ENCODE measurements at places on chromosomes 5 and 9. TPM values are rescaled to one million over a fixed set of nuclear protein-coding genes. Genes with fewer than 3 reads are reported as not detected.

FOXD4 gene
- not detected for total RNA-seq

DNA sequence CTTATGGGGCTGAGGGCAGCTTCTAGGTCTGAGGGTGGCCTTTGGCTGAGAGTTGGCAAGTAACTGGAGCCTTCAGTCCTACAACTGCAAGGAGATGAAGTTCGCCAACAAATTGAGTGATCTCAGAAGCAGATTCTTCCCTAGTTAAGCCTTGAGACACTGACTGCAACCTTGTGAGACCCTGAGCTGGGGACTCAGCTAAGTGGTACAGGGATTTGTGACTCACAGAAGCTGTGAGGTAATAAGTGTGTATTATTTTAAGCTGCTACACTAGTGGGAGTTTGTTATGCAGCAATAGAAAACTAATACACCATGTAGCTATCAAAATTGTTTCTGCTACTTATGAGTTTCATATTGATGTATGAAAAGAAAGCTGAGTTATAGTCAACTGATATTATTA, 279.2 kb downstream of the PIK3R1 start:
- no peaks in the 10 kb centered on the region for H3K27me3 ChIP-seq
- no peak for DNase-seq
- H3K27ac ChIP-seq, result no peak overlapping the region
- H3K4me3 ChIP-seq, result no peak overlapping the region
- no peaks in the 10 kb centered on the region for H3K4me1 ChIP-seq

- H3K27me3 ChIP-seq, result no peaks in the 10 kb centered on the region
- no peak overlapping the region for H3K4me3 ChIP-seq
- H3K27ac ChIP-seq, result no peak overlapping the region
- H3K36me3 ChIP-seq, result no peaks in the 10 kb centered on the region
These were observed 67.0 kb upstream of the ACTBL2 start for GRCh38 chr5:57549566-57549965.

GRCh38 chr5:122311497-122311960, 508 bp upstream of the SNCAIP start:
- no peak overlapping the region for H3K27ac ChIP-seq
- DNase-seq, result peak; percentile 22
- H3K36me3 ChIP-seq, result no peaks in the 10 kb centered on the region
- H3K4me1 ChIP-seq, result peaks cover 6% of the 10 kb centered on the region
- H3K27me3 ChIP-seq, result peaks cover 27% of the 10 kb centered on the region

GRCh38 chr5:24381861-24382489, 262.8 kb downstream of the CDH10 start:
- H3K36me3 ChIP-seq, result no peaks in the 10 kb centered on the region
- no peak overlapping the region for H3K27ac ChIP-seq
- H3K4me3 ChIP-seq, result no peak overlapping the region
- DNase-seq, result no peak

- H3K36me3 ChIP-seq, result no peaks in the 10 kb centered on the region
- peaks cover 73% of the 10 kb centered on the region for H3K27me3 ChIP-seq
- DNase-seq, result no peak
- H3K27ac ChIP-seq, result no peak overlapping the region
- no peaks in the 10 kb centered on the region for H3K4me1 ChIP-seq
These were observed 35.7 kb upstream of the MSX2 start for GRCh38 chr5:174688441-174689354.

TPPP gene
- total RNA-seq, result 10.3 TPM

DNA sequence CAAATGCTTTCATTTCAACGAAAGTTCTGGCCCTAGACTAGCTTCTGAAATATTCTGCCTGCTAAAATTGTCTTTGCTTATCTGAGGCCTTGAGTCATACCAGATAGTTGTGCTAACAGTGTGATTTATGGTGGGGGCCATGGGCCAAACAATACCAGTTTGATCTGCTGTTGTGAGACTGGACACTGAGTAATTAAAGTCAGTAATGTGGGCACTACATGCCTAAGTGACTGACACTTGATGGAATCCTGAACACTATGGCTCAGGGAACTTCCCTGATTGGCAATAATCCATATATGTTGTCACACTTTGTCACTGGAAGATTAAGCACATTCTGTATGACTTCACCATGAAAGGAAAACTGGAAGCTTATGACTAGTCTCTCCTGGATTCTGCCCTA, 127.6 kb upstream of the CYLC2 start:
- H3K4me3 ChIP-seq, result no peak overlapping the region
- H3K4me1 ChIP-seq, result no peaks in the 10 kb centered on the region
- DNase-seq, result no peak
- H3K27ac ChIP-seq, result no peak overlapping the region

PCDHA4 gene
- total RNA-seq, result 0.07 TPM

GRCh38 chr5:45225571-45226031, 416.9 kb downstream of the MRPS30 start:
- no peak for DNase-seq
- H3K27me3 ChIP-seq, result no peaks in the 10 kb centered on the region
- H3K4me1 ChIP-seq, result no peaks in the 10 kb centered on the region

GRCh38 chr5:88183255-88183654, 85.4 kb downstream of the TMEM161B start:
- no peaks in the 10 kb centered on the region for H3K27me3 ChIP-seq
- H3K27ac ChIP-seq, result no peak overlapping the region
- H3K4me3 ChIP-seq, result no peak overlapping the region
- no peaks in the 10 kb centered on the region for H3K36me3 ChIP-seq
- no peak for DNase-seq
- no peaks in the 10 kb centered on the region for H3K4me1 ChIP-seq

Data from heart left ventricle (tissue), 16 donors.